ENCODE measurements at places on chromosomes 12 and 14.

GRCh38 chr14:73502017-73502619 is 11.4 kb downstream of the RIOX1 start:
- DNase-seq: no peak

DNA sequence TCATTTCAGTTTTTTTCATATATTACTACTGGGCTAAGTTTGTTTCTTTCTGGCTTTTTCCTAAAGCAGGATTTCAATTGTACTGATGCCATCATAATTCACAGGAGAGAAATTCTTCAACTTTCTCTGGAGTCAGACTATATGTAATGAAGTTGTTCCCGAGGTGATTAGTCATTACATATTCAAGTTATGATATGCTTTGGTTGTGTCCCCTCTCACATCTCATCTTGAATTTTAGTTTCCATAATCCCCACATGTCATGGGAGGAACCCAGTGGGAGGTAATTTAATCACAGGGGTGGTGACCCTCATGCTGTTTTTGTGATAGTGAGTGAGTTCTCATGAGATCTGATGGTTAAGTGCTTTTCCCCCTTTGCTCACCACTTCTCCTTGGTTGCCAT is 227.5 kb upstream of the LRIG3 start:
- no peak for DNase-seq

DNA sequence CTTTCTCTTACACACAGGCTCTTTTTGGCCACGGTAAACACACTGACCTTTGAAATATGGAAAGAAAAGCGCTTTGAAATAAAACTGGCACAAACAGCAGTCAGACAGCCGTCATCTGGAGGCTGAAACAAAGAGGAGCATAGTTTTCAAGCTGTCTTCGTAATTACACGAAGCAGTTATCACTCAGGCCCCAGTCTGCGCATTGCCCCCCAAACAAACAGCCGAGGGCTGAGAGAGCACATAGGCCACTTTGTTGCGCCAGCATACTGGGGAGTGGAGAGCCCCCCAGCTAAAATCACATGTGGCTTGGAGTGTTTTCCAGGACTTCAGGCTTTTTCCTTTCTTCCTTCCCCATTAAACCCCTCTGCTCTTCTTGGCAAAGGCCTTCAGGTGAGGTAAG is 142.9 kb upstream of the BTG1 start:
- no peak for DNase-seq

GRCh38 chr12:12180575-12180974 is 86.3 kb downstream of the LRP6 start:
- no peak for DNase-seq
